ENCODE measurements at places on chromosomes 6 and 20.

DNA sequence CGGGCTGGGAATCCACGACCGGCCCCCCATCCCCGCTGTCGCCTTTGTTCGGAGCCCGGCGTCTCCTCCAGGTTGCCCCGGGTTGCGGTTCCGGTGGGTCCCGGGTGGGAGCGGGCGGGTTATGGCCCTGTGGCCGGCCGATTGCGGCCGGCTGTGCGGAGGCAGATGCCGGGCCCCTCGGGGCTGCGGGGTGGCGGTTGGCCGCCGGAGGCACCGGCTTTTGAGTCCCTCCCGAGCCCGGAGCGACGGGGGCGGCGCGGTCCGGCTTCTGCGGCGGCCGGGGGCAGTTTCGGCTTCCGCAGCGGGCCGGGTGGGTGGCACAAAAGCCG lies 431 bp downstream of the LOC128125822 start:
- no peak for DNase-seq

DNA sequence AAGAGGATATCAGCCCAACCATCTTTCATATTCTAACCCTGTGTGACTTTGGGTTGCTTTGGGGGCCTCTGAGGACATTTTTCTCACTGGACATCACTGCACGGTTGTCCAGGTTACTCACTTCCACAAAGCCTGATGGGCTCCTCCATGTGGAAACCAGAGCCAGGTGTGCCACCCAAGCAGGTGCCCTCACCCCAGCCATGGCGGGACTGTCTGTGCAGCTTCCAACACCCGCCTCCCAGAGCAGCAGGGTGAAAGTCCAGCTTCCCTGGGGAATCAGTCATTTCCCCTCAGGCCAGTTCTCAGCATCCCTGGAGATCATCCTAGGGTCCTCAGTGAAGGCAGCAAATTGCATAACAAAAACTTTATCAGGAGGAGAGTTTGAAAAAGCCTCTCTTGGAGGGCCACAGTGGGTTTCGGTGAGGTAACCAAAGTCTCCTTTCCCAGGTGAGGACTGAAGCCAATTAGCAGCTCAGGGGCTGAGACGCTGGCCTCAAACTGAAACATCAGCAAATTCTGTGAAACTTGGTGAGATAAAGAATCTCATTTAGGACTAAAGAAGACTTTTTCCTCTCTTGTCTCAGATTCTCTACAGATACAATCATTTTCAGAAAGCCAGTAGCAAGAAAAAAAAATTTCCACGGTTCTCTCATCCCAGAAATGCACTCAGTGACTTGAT lies 289.6 kb upstream of the CDH4 start:
- no peak for DNase-seq

GRCh38 chr6:5305968-5306626 lies 44.8 kb downstream of the FARS2 start:
- DNase-seq, result no peak

DNA sequence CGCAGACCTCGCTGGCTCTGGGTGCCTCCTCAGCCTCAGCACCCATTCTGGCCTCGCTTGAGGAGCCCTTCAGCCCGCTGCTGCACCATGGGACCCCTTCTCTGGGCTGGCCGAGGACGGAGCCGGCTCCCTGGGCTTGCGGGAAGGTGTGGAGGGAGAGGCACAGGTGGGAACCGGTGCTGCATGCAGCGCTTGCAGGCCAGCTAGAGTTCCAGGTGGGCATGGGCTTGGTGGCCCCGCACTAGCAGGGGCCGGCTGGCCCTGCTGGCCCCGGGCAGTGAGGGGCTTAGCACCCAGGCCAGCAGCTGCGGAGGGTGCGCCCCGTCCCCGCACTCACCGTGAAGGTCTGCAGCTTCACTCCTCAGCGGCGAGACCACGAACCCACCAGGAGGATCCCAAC lies 30.4 kb downstream of the DEFB114 start:
- no peak for DNase-seq

- DNase-seq, result no peak
These were observed 442.1 kb downstream of the BCKDHB start for GRCh38 chr6:80548532-80548931.

- DNase-seq, result no peak
These were observed 64.5 kb downstream of the TRMT11 start for GRCh38 chr6:126050795-126051194.

DNA sequence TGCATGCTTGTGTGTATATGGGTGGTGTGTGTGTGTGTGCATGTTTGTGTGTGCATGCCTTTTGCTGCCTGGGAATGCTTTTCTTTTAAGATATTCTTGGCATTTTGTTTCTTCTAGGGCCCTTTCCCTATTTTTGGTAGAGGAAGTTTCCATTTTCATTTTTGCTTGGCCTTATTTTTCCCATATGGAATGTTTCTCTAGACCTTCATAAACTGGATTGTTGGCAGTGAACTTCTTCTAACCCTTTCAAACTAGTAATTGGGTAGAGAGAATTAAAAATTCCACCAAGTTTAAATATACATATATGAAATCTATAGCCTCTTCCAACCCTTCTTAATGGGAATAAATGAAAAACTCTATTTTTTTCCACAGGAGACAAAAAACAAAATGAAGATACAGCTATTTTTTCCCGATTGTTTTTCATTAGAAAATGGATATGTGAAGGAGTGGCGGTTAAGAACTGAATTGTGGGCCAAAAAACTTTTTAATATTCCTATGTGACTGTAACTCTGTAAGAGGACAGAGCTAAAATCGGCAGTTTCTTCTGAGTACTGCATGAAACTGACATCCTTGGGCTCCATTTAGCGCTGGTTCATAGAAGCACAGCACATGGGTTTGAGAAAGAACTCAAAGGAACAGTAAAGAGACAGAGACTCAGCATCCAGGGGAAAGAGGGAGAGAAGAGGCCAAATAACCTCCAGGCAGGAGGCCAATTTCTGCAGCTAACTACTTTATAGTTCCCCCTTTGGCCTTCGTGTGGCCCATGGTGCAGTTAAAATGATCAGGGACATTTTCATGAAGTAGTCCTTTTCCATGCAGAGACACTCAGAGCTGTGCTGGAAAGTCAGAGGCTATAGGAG lies 102.1 kb downstream of the TMEM170B start:
- no peak for DNase-seq
